ENCODE measurements at places on chromosomes 11 and 22.

GRCh38 chr11:65565624-65566453, 4.4 kb upstream of the ZNRD2 start:
- no peak for DNase-seq

GRCh38 chr11:8987446-8987845, 16.4 kb downstream of the NRIP3 start:
- DNase-seq, result no peak

DNA sequence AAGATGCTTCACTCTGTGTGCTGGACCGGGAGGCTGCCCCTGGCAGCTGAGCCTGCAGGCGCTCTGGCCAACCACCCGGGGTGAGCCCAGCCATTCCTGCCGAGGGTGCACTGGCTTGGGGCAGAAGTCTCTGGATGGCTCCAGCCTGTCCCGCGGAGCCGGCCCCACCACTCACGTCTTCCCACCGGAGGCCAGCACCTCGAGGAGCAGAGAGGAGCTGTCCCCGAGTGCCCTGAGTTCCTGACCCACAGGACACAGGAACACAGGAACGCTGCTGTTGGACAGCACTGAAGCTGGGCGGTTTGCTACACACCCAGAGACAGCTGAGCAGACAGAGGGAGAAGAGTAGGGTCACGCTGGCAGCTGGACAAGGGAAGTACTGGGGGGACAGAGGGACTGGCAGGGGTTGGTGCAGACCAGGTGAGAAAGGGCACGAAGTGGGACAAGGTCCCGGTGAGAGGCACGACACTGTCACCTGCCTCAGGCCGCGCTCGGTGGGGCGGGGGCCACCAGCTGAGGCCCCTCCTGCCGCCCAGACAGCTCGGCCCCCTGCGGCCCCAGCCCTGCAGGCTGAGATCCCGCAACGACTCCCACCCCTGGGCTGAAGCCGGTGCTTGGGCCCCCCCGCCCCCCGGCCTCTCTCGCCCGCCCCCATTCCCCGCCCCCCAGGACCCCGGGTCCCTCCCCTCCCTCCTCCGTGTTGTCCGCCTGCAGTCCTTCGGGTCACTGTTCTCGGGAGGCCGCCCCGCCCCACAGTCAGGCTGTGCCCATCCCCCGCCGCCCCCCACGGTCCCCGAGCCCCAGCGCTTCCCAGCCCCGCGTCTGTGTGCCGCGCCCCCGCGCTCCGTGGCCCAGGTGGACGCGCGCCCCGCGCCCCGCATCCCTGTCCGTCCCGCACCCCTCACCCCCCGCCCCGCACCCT, 624 bp upstream of the B4GALNT4 start:
- no peak for DNase-seq

GRCh38 chr22:37519268-37520195, at the start of gene CARD10:
Gene CARD10, minus strand, starts transcription at chr22:37519415. Its CDS starts 215 bp downstream, at chr22:37519200.
- no peak for DNase-seq

- no peak for DNase-seq
Measured at GRCh38 chr22:49906071-49906798, 12.0 kb downstream of the ALG12 start.

DNA sequence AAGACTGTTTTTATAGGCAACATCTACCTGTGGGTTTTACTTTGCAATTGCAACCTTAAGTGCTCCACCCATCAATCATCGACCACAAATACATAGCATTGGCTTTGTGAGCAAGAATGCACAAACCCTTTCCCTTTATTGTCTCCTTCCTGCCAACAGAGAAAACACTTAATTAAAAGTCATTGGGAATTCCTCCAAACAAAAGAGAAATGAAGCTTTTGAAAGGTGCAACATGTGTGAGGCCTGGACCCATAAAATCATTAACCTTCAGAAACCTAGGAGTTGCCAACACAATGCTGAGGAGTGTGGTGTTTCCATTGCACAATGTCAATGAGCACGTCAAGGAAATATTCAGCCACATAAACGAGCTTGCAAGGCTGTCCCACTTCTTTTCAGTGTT, 223.2 kb downstream of the BLID start:
- DNase-seq, result no peak

DNA sequence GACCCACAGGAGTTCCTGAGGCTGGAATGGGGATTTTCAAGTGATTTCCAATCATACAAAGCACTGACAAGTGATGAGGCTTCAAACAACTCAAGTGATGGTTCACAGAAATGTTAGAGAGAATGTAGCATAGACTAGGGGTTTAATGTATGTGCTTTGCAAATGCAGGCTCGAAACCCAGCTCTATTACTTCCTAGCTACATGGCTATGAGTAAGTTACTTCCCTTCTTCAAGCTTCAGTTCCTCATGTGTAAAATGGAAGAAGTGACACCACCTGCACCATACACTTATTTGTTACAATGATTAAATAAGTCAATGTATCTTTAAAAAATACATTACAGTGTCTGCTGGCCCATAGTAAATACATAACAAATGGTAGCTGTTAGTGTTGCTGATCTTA, 139.8 kb downstream of the CCDC81 start:
- DNase-seq, result no peak

- no peak for DNase-seq
Measured at GRCh38 chr11:69903211-69903610, 84.0 kb upstream of the FGF3 start.

- DNase-seq, result no peak
Measured at GRCh38 chr11:123856444-123856843, 29.0 kb downstream of the TMEM225 start.

Data from activated CD4-positive, alpha-beta T cell treated with anti-CD3 and anti-CD28 coated beads, Interleukin-2, amount 50 U/mL, for 1 hour (primary cell).